G401 (cell line): ENCODE measurements at places on chromosomes 1 and 21.

- no peak for DNase-seq
Observed at GRCh38 chr1:54743416-54744226, 20.7 kb downstream of the PARS2 start.

DNA sequence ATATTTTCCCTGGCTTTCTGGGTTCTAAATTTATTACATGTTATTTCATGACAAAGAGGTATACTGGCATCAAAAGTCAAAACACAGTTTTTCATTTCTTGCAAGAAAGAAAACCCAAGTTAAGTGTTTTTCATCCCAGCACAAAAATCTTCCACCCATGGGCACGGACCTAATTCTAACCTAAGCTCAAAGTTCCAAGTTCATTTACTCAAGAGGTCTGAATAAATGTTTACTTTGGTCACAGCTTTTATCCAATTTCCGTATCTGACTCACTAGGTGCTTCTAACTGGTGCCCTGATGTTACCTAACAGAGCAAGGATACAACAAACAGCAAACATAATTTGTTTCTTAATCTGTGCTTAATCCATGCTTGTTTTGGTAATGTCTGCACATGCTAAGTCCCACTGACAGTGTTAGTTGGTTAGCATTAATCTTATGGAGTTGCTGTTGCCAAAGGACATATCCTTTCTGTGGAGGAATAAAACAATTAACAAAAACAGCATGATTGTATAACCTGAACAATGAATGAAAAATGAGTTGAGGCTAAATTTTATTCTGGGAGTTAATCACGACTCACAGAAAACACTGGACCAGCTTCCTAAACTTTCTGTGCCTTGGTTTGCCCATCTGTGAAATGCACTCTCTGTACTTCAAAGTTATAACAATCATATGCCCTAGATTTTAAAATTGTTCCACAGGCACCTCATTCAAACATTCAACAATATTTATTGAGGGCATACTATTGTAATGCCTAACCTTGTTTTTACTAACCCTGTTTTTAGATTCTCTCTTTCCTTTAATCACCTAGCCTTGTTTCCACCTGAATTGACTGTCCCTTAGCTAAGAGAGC lies 4.2 kb upstream of the CHD1L start:
- DNase-seq: no peak

DNA sequence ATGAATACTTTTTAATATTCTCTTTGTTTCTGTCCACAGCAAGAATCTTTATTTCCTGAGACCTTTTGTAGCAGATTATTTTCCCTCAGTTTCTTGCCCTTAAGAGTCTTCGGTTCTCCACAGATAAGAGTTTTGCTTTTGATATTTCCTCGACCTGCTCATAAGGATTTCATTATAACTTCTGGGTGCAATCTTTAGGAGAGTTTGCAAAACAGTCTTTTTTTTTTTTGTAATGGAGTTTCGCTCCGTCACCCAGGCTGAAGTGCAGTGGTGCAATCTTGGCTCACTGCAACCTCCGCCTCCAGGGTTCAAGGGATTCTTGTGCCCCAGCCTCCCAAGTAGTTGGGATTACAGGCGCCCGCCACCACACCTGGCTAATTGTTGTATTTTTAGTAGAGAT lies 10.1 kb upstream of the UBE4B start:
- no peak for DNase-seq

DNA sequence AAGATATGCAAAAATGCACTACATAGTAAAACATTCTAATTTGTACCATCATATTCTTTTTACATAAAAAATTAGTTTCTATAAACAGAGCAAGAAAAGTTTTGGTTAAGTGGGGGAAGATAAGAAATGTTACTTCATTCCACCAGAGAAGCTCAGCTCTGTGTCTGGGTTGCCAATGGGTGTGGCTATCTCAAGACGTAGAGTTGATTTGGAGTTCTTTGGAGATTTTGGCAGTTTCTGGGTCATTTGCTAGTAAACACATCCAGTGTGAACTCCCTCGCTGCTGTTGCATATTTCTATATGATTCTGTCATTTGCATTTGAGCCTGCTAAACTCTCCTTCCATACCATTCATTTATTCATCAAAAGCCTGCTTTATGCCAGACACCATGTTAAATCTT lies 7.2 kb downstream of the RGL1 start:
- no peak for DNase-seq

GRCh38 chr21:36509973-36510664 lies 30.2 kb upstream of the CLDN14 start:
- no peak for DNase-seq

- no peak for DNase-seq
Observed at GRCh38 chr1:158362482-158362881, 8.8 kb downstream of the CD1E start.

- DNase-seq: no peak
Observed at GRCh38 chr1:209570743-209571142, 12.8 kb upstream of the CAMK1G start.
